ENCODE measurements at places on chromosomes 1 and 21.

- DNase-seq = no peak
Measured at GRCh38 chr1:90344963-90345730, 350.2 kb downstream of the ZNF326 start.

DNA sequence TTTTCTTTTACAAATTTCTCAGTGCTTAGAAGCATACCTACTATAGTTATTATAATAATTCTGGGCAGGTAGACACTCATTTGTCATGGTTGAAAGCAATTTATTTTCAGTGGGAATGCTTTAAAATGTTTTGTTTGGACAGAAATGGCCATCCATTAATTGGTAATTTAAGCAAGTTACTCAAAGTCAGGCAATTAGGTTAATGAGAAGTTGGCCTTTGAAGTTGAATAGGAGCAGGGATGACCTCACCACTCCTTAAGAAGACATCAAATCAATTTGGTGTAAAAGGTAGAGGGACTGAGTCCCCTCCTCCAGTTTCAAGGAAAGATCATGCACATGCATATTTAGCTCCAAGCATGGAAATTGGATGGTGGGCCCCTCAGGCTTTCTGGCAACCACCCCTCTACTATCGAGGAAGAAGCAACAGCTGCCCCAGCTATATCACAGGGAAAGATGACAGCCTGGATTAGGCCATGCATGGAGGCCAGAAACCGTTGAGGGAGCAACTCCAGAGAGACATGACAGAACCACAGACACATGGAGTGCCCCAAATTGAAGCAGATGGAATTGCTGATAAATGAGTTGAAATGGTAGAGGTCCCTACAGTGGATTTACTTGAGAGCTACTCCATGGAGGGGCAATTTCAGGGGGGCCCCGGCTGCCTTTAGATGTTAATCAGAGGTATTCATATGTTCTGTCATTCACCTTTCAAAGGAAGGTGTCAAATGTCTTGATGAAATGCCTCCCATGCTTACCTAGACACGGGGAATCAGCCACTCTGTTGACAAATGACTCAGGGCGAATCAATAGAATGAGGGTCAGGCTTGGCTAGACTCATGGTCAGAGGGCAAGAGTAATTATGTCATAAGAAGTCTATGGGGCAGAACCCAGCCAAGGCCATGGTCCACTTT lies 26.7 kb downstream of the HLX start:
- no peak for DNase-seq

DNA sequence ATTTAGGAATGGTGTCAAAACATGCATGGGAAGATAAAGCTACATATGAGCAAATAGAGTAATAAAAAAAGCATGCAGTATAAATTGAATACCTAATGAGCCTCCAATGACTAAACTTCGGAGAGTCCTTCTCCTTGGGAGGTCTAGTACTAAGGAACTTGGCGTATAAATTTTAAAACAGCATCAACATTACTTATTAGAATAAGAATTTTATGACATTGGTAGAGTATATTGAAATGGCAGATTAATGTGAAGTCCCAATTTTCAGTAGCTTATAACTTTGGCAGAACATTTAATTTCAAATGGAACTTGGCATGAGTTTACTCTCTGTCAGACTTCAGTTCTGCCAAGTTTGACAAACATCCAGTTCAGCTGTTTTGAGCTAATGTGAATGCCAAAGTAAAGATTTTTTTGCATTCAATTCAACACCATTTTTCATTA lies 104.7 kb upstream of the RGS18 start:
- DNase-seq = no peak

DNA sequence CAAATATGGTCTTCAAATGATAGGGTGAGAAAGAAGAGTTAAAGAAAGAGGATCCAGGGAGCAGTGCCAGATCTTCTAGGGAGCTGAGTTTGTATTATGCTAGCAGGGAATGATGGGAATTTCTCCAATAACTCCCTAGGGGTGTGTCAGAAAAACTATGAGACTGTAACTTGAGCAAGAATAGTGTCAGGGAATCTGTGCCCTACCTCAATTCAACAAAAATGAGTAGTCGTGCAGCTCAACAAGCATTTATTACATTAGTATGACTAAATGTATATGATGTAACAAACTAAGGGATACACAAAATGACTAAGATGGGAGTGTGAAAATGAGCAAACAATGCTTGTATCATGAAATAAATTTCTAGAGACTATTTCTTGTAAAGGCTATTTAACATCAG lies 24.2 kb downstream of the SPAG17 start:
- DNase-seq = no peak

- DNase-seq = no peak
Measured at GRCh38 chr1:42214447-42214871, 49.9 kb upstream of the GUCA2A start.

- DNase-seq = no peak
Measured at GRCh38 chr1:2135941-2136340, 58.6 kb downstream of the FAAP20 start.

- no peak for DNase-seq
Measured at GRCh38 chr21:28644762-28645161, 347.9 kb downstream of the LTN1 start.

GRCh38 chr1:23625459-23625858 lies 66.1 kb upstream of the RPL11 start:
- DNase-seq = no peak

- no peak for DNase-seq
Measured at GRCh38 chr1:117606649-117607430, 992 bp downstream of the TENT5C start.

GRCh38 chr1:16275591-16275990 lies 38.6 kb upstream of the CPLANE2 start:
- no peak for DNase-seq

GRCh38 chr1:209611771-209612570 lies 28.5 kb downstream of the CAMK1G start:
- no peak for DNase-seq

All from Panc1 (cell line).